ENCODE measurements at places on chromosomes 11 and 22.

GRCh38 chr11:134636071-134636470, 224.0 kb upstream of the B3GAT1 start:
- no peak for DNase-seq

DNA sequence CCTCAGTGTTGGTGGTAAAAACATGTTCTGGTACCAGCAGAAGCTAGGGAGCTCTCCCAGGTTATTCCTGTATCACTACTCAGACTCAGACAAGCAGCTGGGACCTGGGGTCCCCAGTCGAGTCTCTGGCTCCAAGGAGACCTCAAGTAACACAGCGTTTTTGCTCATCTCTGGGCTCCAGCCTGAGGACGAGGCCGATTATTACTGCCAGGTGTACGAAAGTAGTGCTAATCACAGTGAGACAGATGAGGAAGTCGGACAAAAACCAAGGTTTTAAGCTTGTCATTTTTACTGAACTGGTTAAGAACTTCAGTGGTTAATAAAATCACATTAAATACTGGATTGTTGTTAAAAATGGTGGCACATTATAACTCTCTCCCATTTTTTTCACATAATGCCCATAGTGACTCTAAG, 42.6 kb upstream of the VPREB1 start:
- DNase-seq = no peak

DNA sequence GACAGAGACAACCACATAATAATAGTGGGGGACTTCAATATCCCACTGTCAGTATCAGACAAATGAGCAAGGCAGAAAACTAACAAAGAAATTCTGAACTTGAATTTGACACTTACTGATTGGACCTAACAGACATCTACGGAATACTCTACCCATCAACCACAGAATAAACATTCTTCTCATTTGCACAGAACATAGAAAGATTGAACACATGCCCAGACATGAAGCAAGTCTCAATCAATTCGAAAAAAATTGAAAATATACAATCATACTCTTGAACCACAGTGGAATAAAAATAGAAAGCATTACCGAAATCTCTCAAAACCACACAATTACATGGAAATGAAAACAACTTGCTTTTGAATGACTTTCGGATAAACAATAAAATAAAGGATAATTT, 17.9 kb downstream of the RAB38 start:
- no peak for DNase-seq

DNA sequence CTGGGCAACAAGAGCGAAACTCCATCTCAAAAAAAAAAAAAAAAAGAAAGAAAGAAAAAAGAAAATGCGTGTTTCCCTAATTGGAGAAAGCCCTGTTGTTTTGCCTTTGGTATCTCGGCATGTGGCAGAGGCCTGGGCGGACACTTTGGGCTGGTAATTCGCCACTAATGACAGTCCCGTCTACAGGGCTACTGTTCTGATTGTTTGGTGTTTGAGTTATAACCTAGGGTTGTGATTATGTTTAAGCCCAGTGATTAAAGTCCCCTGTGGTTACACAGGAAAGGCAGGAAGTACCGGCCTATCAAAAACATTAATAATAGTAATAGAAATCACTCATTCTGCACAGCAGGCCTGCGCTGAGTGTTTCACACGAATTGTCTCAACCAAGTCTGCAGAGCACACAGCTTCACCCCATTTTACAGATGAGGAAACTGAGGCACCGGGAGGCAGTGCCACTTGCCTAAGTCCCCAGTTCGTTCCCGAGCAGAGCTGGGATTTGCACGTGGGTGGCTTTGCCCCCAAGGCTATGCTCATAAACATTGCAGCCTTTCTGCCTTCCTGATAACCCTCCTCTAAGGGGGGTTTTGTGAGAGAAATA, 39.1 kb upstream of the GRAMD4 start:
- no peak for DNase-seq

- no peak for DNase-seq
These were observed 1.8 kb upstream of the DDB2 start for GRCh38 chr11:47212938-47213337.

DNA sequence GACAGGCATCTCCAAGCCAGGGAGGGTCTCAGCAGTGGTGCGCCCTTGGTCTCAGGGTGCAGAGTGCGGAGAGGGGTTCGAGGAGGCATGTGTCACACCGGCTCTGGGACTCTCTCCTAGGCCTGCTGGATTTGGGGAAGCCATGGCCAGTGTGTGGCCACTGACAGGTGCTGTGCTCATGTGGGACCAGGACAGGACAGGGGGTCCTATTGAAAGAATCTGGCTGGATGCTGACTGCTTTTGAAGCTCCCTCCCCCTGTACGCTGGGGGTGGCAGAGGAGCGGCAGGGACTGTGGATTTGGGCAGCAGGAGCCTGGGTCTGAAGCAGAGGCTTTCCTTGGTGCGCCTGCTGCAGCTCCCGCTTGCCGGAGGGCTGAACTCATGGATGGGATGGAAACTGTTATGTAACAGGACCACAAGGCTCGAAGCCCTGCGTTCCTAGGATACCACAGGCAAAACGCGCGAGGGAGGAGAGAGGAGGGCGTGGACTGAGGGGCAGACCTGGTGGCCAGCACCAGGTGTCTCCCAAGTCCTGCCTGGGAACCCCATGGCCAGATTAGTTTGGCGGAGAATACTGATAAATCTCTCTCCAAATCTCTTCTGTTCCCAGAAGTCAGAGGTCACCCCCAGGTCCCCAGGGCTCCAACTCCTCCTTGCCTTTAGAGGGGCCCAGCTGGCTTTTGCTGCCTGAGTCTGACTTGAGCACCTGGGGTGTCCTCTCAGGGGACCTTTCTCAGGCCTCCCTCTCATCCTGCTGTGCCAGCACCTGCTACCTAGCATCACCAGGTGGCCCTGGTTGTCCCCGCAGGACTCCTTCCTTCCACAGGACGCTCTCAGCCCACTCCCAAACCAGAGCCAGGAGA, 13.8 kb upstream of the TEF start:
- no peak for DNase-seq

DNA sequence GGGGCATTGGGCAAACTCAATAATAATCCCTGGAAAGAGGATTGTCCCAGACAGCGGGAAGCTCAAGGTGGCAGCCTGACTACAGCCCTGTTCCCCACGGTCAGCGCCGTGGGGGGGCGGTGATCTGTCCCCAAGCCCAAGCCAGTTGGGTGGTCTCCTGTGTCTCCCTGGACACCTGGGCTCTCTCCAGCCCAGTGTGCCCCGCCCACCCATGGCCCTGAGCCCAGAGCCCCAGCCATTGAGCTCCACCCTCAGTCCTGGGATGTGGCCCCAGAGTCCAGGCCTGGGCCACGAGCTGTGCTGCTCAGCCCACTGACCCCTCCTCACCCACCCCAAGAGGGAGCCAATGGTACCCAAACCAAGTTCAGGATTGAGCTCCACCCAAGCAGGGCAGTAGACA, 27.9 kb upstream of the PDE2A start:
- no peak for DNase-seq

DNA sequence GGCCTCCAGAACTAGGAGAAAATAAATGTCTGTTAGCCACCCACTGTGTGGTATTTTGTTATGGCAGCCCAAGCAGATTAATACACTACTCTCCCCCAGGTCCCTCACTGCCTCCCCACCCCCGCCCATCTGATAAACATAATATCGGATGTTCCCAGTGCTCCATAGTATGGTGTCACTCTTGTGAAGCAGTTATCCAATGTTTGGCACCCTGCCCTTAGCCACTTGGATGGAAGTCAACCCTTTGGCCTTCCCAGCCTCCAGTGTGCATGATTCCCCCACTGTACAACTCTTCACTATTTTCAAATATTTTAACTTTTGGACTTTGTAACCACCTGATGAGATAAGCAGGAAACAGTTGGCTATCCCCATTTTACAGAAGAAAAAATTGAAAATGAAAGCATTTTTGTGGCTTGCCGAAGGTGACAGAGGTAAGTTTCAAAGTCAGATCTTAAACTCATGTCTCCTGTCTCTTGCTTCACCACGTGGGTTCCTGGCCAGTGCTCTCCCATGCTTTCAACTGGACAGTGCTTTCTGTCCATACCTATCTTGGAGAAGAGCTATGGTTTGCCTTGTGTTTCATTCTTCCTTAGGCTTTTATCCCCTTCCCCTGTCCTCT, 53.2 kb downstream of the ALX4 start:
- no peak for DNase-seq

GRCh38 chr11:30149998-30150397, 80.8 kb upstream of the FSHB start:
- DNase-seq = no peak

- DNase-seq = no peak
These were observed 18.3 kb downstream of the AMPD3 start for GRCh38 chr11:10473371-10473770.
